Thoracic aorta (tissue), 2 donors: ENCODE measurements at places on chromosomes 6 and 20. TPM values are rescaled to one million over a fixed set of nuclear protein-coding genes. Genes with fewer than 3 reads are reported as not detected.

The TNF gene
- 0.71 TPM for total RNA-seq

The HDGFL1 gene
- not detected for total RNA-seq

The BANF2 gene
- total RNA-seq, result not detected

The IPCEF1 gene
- total RNA-seq, result 2.8 TPM

The PLEKHG1 gene
- total RNA-seq, result 8.4 TPM

The SIRPA gene
- 62.9 TPM for total RNA-seq

The LY6G6C gene
- total RNA-seq, result not detected

The CDC40 gene
- 22.2 TPM for total RNA-seq

The MUC22 gene
- total RNA-seq, result not detected
